IMR-90 (cell line): ENCODE measurements at places on chromosomes 2 and 18.

- no peak for DNase-seq
Observed at GRCh38 chr2:155379494-155379893, 681.0 kb downstream of the KCNJ3 start.

DNA sequence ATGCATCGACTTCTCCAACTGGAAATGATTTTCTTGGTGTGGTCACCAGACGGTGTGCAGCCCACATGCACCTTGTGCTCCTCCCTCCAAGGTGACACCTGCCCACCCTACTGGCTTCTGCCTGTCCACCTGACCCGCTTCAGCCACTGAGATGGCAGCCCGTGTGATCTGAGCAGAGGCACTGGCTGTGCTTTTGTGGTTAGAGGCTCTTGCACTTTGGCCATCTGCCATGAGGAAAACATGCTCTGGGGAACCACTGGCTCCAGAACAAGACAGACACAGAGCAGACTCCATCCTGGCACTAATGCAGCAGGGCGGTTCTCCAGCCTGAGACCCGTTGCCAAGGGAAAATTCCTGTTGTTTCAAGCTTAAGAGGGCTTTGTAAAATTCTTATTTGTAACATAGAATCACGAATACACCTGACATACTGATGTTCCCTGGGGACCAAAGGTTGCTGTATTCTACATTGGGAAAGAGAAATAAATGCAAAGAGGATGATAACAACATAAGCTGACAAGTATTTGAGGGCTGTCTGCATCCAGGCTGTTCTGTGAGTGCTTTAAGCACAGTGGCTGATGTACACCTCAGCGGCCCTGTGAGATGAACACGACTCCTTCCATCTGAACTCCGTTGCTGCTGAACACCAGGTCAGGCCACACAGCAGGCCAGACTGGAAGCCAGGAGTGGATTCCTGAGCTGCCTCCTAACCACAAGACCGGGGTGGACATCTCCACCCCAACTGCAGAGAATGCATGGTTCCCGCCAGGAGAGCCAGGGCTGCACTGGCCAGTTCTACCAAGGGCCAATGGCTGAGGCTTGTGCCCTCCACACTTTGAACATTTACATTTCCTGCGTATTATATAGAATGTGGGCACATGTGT lies 820.4 kb downstream of the GALR1 start:
- no peak for DNase-seq

GRCh38 chr2:224837558-224837957 lies 121.4 kb upstream of the CCDC195 start:
- DNase-seq = peak; percentile 95

- no peak for DNase-seq
Observed at GRCh38 chr2:126986631-126987187, 88.0 kb downstream of the TEX51 start.

DNA sequence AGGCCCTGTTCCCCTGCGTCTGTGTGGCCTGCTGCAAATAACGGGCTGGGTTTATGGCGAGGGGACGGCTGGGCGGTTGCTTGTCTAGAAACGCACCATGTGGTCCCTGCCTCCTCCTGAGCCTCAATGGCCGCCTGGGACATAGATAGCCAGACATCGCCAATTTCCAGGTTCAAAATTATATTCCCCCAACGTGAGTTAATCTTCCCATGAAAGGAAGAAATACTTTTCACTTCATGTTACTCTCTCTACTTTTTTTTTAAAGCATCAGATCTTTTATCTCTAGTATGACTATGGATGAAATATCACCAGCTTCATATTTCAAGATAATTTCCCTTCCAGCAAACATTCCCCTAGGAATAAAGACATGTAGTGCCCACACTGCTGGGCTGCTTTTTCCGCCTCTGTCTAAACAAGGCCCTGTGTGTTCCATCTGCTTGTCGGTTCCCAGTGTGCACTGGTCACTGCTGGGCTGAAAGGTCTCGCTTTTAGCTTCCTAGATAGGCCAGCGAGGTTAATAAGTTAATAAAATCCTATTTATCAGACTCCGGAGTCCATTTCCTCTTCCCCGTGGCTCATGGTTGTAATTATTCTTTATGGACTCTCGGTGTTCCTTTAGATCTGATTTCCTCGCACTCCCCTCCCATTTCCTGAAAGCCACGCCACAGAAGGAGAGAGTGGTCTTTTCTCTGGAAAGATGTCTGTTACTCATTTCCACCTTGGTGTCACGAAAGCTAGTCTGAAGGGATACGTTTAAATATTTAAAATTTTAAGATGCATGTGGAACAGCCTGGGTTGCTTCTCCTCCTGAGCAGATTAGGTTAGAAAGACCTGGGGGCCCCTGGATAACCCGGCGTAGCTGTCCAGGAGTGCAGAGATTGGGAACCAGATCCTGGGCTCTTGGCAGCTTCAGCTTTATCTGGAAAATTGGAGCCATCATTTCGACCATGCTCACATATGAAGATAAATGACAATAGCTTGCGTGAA lies 196.6 kb upstream of the COPS8 start:
- DNase-seq = no peak

GRCh38 chr2:220191737-220192136 lies 564.3 kb downstream of the SLC4A3 start:
- no peak for DNase-seq

DNA sequence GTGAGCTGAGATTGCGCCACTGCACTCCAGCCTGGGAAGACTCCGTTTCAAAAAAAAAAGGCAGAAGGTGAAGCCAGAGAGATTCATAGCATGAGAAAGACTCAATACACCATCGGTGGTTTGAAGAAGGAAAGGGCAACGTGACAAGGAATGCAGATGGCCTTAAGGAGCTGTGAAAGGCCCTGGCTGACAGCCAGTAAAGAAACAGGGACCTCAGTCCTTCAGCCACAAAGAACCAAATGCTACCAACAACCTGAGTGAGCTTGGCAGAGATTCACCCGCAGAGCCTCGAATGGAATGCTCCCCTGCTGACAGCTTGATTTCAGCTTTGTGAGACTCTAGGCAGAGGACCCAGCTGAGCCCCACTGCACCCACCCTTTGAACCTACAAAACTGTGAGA lies 154.9 kb upstream of the NDUFV2 start:
- DNase-seq = no peak

DNA sequence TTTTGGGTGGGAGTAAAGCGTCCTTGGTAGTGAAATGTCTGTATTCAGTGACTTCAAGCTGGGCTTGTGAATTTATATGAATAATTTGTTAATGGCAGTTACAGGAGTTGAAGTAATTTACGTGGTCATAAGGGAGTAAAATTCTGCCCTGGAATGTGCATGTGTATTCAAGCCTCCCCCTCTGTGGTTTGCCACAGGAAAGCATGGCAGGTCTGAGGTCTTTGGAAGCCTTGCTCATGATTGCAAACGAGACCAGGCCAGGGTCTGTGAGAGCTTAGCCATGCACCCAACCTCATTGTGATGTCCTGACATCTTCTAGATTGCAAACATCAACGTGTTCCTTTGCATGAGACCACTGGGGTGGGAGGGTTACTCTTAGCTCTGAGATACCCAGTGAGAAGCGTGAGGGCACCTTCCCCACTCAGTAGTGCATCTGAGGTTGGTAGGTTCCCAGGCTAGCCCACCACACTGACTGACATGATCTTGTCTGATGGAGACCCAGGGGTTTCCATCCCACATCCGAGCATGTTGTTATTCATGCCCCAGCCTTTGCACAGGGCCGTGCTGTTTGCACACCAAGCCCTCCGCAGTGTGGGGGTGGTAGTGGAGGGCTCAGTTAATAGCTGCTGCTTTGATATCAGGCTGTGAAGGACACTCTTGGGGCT lies 216.5 kb downstream of the KLHL29 start:
- peak; percentile 40 for DNase-seq

GRCh38 chr18:35167332-35167731 lies 73.5 kb upstream of the ZNF397 start:
- DNase-seq = no peak

GRCh38 chr2:2738684-2739083 lies 407.6 kb upstream of the MYT1L start:
- no peak for DNase-seq

DNA sequence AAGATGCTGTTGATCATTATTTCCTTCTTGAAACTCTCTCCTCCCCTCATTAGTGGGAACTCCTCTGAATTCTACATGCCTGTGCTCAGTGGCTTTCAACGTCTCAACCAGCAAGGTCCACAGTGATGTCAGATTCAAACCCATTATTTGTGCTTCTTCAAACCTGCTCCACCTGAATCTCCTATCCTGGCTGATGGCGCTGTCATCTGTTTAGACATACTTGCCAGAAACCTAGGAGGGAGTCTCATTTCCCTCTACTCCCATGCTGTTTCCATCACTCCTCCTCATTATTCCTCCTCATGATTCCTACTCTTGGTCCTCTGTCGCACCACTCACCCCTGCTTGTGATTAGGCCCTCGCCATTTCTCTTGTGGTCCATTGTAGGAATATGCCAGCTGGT lies 2.9 kb upstream of the LPIN2 start:
- DNase-seq = no peak

GRCh38 chr2:1713839-1714236 lies 30.5 kb downstream of the PXDN start:
- DNase-seq = no peak

- DNase-seq = no peak
Observed at GRCh38 chr18:38961880-38962279, 1396.3 kb upstream of the CELF4 start.

DNA sequence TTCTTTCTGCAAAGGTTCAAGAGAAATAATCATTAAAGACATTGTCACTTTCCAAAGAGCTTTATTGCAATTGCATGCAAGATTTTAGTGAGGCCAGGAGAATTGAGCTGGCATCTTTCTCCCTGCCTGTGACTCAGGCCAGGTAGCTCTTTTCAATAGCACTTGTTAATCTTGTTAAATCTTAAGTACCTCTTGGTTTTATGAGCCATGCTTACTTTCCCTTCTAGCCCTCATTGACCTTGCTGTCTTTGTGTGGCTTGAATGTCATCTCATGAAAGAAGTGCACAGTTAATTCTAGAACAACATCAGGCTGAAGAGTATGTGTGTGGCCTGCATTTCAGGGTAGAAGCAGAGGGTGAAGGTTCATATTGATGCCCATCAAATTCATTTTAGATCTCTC lies 14.8 kb upstream of the LGALSL start:
- no peak for DNase-seq

DNA sequence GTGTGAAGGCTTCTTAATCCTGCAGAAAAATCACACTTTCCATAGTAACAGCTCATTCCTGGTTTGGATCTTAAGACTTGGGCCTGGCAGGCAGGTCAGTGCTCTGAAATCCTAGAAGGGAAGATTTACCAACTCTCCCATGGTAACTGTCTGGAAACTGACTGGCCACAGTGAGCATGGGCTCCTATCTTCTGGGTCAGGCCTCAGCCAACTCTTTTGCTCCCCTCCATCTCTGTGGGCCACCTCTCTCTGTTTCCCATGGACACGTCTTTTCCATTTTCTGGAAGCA lies 86.7 kb downstream of the ACAA2 start:
- DNase-seq = peak; percentile 13

- no peak for DNase-seq
Observed at GRCh38 chr2:127392828-127393578, 5.2 kb upstream of the MAP3K2 start.

DNA sequence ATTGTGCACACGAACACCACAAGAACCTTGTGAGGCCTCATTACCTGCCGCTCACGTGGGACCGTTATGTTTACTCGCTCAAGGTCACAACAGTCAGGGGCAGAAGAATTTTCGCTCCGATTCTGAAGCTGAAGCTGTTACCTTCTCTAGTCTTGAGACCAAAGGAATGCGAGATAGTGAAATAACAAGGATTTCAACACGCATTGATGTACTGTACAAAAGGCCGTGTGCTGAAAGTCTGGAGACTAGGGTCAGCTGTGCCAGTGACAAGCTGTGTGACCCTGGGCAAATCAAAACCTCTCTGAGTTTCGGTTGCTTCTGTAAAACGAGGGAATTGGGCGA lies 583 bp downstream of the NEMP2 start:
- no peak for DNase-seq
